OCI-M1 (cell line): ENCODE measurements at places on chromosomes 3 and 15.

DNA sequence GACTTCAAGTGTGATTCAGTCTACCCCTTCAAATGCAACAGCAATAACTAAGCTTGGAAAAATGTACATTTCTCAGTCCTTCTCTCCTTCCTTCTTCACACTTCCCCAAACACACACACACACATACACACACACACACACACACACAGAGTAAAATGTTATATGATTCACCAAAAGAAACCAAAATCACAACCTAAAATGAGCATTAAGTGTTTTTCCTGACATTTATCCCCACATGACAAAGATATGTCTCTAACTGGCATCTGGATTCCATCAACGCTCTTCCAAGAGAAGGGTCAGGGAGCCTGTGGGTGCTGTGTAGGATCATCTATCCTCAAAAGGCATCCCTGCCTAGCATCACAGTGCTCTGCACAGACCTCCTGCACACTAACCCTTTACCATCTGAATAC is 21.0 kb downstream of the PDZRN3 start:
- DNase-seq: no peak

- no peak for DNase-seq
Observed at GRCh38 chr15:60476713-60477112, 2.2 kb downstream of the ICE2 start.

DNA sequence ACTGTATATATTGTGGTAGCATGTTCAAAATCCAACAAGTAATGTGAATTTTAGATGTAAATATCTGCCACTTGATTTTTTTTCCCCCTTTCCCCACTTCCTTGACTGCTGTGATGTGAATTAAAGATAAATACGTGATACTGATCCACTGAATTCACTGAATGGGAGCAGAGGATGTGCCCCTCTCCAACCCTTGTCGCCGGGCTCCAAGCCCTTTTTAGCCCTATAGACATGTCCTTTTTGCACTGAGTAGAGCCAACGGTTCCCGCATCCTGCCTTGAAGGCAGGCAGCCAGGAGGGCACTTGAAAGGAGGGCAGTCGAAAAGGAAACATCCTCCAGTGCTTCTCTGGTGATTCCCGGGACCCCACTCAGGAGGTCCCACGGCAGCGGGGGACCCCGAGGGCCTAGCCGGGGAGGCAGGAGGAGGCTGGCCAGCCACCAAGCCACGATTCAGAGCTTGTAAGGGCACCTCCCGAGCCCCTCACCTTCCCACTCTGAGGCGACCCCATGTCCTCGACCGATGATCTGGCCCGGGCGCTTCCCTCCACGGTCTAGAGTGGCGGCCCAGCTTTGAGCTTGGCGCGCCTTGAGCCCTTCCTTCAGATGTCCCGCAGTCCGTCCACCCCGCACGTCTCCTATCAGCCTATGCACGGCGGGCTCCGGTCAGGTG is 901 bp upstream of the MANF start:
- no peak for DNase-seq

GRCh38 chr15:35689266-35689665 is 143.3 kb upstream of the DPH6 start:
- DNase-seq: no peak

- DNase-seq: peak; percentile 81
Observed at GRCh38 chr3:9946112-9947024, 5.8 kb downstream of the PRRT3 start.

GRCh38 chr3:46372492-46373359 is 2.0 kb downstream of the CCR5 start:
- DNase-seq: peak; percentile 74

DNA sequence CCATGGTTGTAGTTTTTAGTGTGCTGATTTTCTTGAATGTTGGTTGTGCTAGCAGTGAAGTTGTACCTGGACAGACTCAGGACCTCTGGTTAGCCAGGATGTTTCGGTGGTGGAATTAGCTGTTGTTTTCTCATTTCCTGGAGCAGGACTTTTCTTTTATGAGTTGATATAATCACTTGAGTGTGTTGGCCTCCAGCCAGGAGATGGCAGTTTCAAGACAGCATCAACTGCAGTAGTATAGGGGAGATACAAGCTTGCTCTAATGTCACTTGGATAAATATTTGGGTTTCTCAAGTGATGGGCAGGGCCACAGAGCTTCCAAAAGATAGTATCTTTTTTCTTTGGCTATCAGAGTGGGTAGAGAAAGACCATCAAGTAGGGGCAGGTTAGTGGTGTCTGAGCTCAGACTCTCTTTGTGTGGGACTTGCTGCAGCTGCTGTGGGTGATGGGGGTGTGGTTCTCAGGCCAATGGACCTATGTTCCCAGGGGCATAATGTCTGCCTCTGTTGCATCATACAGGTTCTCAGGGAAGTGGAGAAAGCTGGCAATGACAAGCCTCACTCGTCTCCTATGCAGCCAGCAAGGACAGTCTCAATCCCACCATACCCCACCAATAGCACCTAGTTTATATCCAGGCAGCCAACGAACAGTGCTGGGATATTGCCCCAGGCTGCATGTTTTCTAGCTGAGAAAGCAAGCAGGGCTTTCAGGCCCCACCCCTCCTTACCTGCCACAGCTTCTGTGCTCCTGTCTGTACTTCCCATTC is 14.6 kb upstream of the OR5K2 start:
- DNase-seq: peak; percentile 15

DNA sequence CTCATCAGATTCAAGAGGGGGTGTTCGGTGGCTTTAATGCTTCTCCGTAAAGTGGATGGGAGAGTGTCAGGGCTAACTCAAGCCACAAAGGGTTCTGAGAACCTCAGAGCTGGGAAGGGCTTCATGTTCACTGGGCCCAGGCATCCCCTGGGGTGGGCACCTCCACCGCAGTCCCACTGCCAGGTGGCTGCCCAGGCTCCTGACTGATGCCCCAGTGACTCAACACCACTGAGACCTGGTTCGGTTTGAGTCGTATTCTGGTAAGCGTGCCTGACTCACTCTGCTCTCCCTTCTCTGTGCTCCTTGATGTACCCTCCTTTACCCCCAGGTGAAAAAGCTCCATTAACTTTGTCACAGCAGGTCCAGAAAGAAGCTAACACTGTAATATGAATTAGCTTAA is 304.6 kb downstream of the RPLP1 start:
- no peak for DNase-seq

GRCh38 chr3:164222197-164222596 is 856.1 kb downstream of the SI start:
- DNase-seq: no peak

DNA sequence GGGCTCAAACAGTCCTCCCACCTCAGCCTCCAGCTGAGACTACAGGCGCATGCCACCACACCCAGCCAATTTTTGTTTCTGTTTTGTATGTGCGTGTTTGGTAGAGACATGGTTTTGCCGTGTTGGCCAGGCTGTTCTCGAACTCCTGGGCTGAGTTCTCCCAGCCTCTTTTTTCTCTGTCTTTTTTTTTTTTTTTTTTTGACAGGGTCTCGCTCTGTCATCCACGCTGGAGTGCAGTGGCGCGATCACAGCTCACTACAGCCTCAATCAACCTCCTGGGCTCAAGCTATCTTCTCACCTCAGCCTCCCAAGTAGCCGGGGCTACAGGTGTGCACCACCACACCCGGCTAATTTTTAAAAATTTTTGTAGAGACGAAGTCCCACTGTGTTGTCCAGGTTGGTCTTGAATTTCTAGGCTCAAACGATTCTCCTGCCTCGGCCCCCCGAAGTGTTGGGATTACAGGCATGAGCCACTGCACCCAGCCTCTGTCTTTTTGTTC is 867 bp upstream of the DCAF1 start:
- no peak for DNase-seq

DNA sequence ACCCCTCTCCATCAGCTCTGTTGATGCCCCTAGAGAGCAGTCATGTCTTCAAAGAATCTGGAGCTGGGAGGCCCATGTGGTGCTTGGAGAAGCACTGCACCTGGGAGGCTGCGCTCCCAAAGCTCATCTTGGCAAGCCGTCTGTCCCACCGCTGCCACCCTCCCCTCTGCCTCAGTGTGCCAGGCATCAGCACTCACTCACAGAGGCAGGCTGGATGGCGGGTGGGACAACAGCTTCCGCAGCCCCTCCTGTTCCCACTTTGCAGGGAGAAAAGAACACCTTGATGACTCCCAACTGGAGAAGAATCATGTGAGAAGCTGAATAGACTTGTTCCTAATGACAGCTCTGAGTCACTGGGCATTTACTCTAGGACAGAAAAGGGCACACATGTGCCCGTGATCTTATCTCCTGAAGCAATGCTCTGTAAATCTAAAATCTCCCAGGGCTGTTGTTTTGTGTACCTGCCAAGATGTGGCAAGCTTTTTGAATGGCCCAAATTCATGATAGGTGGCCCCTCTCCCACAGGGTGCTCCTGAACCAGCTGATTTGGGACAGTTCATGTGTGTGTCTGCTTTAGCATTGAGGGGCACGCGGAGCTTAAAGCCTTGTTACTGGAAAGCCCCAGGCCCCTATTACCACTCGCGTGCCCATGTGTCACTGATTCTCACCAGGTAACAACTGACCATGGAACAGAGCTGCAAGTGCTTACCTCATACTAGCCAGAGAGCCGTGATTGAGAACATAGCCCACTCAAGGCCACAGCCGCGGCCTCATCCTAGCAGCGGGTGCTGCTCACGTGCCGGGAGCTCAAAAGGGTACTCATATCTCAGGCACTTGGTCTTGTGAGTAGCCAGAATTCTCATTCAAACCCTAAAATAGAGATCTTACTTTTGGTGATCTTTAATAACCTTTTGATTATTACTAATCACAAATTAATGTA is 104.4 kb downstream of the DNAJB8 start:
- no peak for DNase-seq

DNA sequence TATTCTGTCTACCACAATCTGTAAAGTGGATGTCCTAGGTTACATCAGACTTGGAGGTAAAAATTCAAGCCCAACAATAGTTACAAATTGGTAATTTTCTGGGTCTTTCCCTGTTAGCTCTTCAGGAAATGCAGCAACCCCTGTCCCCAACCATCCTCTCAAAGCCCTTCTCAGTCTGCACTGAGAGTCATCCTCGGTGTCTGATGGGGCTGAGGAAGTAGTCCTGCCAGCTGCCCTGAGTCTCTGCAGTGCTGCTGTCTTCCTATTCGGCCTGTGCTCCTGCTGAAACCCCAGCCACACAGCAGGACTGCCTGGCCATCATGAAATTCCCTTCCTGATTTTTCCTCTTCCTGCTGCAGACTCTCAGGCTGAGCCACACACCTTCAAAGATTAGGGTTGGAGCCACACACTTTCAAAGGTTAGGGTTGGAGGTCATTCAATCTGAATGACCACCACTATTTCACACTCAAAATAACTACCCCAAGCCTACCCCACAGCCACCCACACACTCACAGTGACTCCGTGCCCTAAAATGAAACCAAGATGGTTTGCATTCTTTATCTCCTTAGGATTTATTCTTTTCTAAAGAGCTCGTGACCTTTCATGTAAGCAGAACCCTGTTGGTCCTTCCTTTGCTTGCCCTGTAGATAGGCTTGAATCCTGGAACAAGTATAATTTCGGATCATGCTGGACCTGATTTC is 17.6 kb downstream of the TRIM42 start:
- no peak for DNase-seq

DNA sequence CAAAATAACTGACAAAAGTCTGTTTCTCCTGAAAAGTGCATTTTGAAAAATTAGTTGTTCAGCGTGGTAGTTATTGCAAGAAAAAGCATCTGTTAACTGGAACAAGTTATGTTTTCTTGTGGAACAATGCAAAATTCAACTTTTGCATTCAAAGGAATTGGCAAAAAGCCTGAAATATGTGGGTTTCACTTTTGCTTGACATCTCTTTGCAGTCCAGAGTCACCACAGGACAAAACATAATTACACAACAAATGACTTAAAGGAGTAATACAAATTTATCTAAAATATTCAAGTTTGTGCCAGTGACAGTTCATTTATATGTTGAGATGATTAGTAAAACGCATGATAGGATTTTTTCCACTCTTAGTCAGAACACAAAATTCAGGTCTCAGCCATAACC is 96.3 kb upstream of the P2RY1 start:
- peak; percentile 71 for DNase-seq

DNA sequence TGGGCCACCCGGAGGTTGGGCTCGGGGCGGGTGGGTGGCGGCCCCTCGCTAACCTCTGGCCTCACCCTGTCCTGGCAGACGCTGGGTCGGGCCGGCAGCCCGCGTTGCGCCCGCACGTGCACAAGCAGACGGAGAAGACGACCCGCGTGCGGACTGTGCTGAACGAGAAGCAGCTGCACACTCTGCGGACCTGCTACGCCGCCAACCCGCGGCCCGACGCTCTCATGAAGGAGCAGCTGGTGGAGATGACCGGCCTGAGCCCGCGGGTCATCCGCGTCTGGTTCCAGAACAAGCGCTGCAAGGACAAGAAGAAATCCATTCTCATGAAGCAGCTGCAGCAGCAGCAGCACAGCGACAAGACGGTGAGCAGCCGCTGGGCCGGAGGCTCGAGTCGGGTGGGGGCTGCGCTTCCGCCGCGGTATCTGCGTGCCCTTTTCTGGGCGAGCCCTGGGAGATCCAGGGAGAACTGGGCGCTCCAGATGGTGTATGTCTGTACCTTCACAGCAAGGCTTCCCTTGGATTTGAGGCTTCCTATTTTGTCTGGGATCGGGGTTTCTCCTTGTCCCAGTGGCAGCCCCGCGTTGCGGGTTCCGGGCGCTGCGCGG is 3.7 kb downstream of the ISL2 start:
- DNase-seq: no peak
